ENCODE measurements at places on chromosomes 1 and 21. TPM values are rescaled to one million over a fixed set of nuclear protein-coding genes. Genes with fewer than 3 reads are reported as not detected.

The HMGCS2 gene
- polyA plus RNA-seq: not detected

The RSPO1 gene
- not detected for polyA plus RNA-seq

The AMIGO1 gene
- polyA plus RNA-seq: 0.67 TPM

The PPIAL4G gene
- polyA plus RNA-seq: not detected
